ENCODE measurements at places on chromosomes 13 and 19.

DNA sequence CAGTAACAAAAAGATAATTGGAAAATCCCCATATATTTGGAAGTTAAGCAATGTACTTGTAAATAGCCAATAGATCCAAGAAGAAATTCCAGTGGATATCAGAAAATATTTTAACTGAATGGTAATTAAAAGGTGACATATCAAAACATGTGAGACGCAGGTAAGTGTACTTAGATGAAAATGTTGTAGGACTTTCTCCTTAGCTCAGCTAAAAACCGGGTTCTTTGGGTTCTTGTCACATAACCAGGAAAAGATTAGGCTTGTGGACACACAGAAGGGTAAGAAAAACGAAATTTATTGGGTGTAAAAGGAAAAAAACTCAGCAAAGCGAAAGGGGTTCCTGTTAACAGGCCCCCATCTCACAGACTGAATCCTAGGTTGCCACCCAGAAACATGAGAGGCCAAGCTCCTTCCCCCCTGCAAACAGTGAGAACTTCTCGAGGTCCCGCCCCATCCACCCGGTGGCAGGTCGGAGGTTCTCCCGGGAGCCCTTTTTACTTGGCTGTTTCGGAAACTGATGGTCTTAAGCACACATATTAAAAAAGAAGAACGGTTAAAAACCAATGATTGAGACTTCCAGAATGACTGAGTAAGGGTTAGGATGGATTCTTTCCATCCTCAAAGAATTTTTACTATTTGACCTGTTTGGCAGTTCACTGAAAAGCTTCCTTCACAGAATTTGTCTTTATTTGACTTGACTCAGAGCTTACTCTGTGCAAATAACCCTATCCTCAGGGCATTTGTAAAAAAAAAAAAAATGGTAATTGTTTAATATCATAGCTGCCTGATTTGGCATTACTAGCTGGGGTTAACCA lies 3.1 kb upstream of the CCDC70 start:
- DNase-seq = no peak

GRCh38 chr13:26420282-26420960 lies 137.1 kb upstream of the WASF3 start:
- DNase-seq = no peak

- DNase-seq = no peak
These were observed 69.7 kb downstream of the PIBF1 start for GRCh38 chr13:72851678-72852014.

DNA sequence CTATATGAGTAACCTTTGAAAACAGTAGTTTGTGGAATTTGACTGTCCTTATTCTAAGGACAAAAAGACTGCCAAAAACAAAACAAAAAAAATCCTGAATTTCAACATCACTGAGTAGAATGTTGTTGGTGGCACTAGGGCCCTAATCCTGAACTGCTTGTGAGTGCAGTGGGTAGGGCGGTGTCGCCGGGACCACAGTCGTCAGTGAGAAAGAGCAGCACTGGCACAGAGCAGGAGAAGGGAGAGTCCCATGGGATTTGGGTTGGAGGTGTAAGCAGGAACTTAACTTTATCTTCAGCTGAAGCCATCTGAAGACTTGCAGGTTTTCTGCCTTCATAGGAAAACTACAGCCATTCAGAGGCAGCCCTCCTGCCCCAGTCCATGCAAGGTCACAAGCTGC lies 5.6 kb downstream of the PCID2 start:
- no peak for DNase-seq
